Activated CD8-positive, alpha-beta memory T cell treated with anti-CD3 and anti-CD28 coated beads, Interleukin-2, amount 10 ng/mL, durations not matched to agents 7 days and 5 days (primary cell): ENCODE measurements at places on chromosomes 6 and 20. TPM values are rescaled to one million over a fixed set of nuclear protein-coding genes. Genes with fewer than 3 reads are reported as not detected.

Gene RAB32
- total RNA-seq: 0.32 TPM

GRCh38 chr6:41635365-41635764 is 2.9 kb upstream of the MDFI start:
- H3K36me3 ChIP-seq: no peaks in the 10 kb centered on the region
- no peak overlapping the region for H3K4me3 ChIP-seq
- DNase-seq: no peak
- no peak overlapping the region for H3K27ac ChIP-seq
- peaks cover 74% of the 10 kb centered on the region for H3K27me3 ChIP-seq

DNA sequence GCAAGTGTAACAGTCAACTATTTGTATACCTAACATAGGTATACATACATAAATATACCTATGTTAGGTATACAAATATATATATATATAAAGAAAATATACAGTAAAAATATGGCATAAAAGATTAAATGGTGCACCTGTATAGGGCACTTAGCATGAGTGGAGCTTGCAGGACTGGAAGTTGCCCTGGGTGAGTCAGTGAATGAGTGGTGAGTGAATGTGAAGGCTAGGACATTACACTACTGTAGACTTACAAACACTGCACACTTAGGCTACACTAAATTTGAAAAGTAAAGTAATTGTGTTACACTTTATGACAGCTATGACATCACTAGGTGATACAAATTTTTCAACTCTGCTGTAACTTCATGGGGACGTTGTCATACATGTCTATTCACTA is 65.6 kb downstream of the CDC5L start:
- peaks cover 10% of the 10 kb centered on the region for H3K4me1 ChIP-seq
- no peak overlapping the region for H3K4me3 ChIP-seq
- H3K36me3 ChIP-seq: peaks cover 7% of the 10 kb centered on the region
- no peak overlapping the region for H3K27ac ChIP-seq
- H3K27me3 ChIP-seq: peaks cover 6% of the 10 kb centered on the region
- DNase-seq: no peak

DNA sequence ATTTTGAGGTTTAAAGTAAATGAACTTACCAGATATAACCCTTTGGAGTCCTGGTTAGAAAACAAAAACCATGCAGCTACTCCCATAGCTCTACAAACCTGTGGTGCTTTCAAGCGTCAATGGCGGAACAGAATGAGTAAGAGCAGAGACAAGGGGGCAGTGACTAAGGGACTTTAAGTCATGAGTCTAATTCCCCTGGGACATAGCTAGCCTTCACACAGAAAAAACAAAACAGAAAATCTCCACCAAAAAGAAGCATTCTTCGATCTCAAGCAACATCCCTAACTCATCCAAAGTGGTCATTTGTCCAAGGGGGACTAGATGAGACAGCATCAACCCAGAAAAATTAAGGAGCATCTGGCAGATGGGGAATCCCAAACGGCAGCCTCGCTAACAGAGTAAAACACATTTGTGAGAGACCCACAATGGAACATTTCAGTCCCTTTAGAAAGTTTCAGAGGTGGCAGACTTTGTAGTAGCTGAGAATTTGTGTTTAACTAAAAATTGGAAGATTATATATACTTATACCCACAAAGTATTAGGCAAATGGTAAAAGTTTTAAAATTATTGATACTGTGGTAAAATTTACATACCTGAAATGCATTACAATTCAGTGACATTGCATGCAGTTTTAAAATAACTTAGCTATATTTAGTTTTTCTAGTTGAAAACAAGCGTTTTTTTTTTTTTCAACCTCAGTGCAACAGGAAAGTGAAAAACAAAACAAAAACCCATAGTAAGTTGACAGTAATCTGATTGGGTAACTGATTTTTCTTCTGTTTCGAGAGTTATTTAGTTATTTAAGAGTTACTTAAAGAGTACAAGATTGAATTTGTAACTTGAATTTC is 67.5 kb downstream of the KCNQ5 start:
- no peak for DNase-seq
- peaks cover 2% of the 10 kb centered on the region for H3K4me1 ChIP-seq
- no peak overlapping the region for H3K27ac ChIP-seq
- peaks cover 3% of the 10 kb centered on the region for H3K36me3 ChIP-seq

GRCh38 chr6:33410711-33411631 is at the start of gene PHF1:
PHF1 (plus strand) TSS chr6:33411014; CDS start chr6:33412264, 1,250 bp downstream.
- peaks cover 42% of the 10 kb centered on the region for H3K36me3 ChIP-seq
- H3K4me1 ChIP-seq: peaks cover 46% of the 10 kb centered on the region
- H3K4me3 ChIP-seq: peak within 1 kb of the TSS; percentile 88
